H7 (cell line): ENCODE measurements at places on chromosomes 13 and 19.

- DNase-seq: no peak
Observed at GRCh38 chr19:35978271-35978670, 16.7 kb upstream of the SDHAF1 start.

DNA sequence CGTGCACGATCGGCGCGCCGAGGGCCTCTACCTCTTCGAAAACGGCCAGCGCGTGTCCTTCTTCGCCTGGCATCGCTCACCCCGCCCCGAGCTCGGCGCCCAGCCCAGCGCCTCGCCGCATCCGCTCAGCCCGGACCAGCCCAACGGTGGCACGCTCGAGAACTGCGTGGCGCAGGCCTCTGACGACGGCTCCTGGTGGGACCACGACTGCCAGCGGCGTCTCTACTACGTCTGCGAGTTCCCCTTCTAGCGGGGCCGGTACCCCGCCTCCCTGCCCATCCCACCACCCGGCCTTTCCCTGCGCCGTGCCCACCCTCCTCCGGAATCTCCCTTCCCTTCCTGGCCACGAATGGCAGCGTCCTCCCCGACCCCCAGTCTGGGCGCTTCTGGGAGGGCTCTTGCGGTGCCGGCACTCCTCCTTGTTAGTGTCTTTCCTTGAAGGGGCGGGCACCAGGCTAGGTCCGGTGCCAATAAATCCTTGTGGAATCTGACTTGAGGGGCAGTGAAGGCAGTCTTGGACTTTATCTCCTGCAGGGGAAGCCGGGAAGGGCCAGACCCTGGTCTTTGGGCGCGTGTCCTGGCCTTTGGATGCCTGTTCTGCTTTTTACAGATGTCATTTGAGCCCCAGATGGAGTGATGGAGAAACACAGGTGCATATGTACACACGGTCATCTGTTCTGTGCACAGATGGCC lies 2.2 kb downstream of the CLEC11A start:
- no peak for DNase-seq

GRCh38 chr13:46491641-46492040 lies 61.3 kb upstream of the LRCH1 start:
- DNase-seq: no peak

- no peak for DNase-seq
Observed at GRCh38 chr13:41488124-41488523, 30.8 kb downstream of the RGCC start.

- peak; percentile 58 for DNase-seq
Observed at GRCh38 chr19:14434543-14435319, 1.6 kb downstream of the PKN1 start.

- no peak for DNase-seq
Observed at GRCh38 chr19:29546583-29547190, 20.9 kb downstream of the VSTM2B start.

DNA sequence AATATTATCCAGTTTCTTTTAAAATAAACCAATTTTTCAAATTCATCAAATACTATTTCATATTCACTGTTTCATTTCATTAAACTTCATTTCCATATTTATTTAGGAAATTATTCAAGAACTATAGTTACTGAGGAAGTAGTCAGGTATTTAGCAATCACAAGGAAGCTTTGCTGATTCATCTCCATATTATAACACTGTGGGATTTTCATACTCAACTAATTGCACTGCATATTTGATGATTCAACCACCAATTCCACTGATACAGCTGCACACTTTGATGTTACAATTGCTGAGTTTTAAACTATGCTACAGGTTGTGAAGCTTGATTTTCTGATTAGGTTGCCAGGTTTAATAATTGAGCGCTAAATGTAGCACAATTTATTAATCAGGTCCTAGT lies 556.8 kb upstream of the SLITRK1 start:
- no peak for DNase-seq

DNA sequence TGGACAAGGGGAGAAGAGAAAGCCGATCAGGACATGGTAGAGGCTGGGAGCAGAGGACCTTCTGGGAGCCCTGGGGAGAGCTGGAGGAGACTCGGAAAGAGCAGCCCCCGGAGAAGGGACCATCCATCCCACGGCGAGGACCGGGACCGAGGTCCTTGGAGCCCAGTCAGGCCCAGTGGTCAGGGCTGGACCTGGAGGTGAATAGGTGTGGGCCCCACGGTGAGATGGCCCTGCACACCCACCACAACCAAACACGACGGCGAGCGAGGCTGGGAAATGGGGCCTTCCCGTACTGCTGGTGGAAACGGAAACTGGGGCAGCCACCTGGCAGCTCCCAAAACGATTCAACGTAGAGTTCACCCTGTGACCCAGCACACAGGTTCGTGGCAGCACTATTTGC lies 3.7 kb upstream of the NTN5 start:
- DNase-seq: peak; percentile 36

DNA sequence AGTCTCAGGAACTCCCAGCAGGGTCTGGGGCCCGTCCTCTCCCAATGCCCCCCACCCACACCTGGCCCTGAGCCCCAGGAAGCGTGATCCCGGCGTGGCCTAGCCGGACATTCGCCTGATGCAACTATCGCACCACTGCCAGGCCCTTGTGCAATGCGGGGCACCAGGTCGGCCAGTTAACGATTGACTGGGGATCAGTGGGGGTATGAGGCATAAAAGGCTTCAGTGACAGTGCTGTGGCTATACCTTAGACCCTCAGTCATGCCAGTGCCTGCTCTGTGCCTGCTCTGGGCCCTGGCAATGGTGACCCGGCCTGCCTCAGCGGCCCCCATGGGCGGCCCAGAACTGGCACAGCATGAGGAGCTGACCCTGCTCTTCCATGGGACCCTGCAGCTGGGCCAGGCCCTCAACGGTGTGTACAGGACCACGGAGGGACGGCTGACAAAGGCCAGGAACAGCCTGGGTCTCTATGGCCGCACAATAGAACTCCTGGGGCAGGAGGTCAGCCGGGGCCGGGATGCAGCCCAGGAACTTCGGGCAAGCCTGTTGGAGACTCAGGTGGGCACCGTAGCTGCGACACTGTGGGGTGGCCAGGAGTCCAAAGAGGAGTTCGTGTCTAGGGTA lies at the start of gene ANGPTL8:
TSS of gene ANGPTL8 (plus strand) at position 243 of the 624 bp plus-strand sequence. CDS start at position 262, 19 bp downstream.
- DNase-seq: no peak

- DNase-seq: no peak
Observed at GRCh38 chr13:110123041-110123809, 183.7 kb downstream of the COL4A1 start.

DNA sequence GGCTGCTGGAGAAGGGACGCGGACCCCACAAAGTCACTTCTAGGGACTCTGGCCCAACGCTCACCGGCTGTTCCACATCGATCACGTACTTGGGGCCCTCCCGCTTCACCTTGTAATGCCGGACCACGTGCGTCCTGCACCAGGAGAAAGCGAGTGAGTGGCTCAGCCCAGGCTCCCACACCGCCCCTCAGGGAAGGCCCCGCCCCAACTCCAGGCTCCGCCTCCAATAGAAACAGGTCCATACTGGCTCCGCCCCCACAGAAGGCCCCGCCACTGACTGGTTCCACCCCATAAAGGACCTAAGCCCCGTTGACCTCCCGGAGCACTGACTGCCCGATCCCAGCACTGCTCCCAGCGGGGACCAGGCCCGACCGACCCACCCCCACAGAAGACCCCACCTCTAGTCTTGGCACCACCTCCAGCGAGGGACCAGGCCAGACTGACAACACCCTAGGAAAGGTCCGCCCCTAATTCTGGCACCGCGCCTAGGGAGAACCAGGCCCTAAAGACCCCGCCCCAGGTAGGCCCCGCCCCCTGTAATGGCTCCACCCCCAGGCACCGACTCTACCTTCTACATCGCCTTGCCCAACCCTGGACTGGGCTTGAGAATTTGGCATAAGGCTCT lies 11.3 kb downstream of the STAP2 start:
- DNase-seq: peak; percentile 97

DNA sequence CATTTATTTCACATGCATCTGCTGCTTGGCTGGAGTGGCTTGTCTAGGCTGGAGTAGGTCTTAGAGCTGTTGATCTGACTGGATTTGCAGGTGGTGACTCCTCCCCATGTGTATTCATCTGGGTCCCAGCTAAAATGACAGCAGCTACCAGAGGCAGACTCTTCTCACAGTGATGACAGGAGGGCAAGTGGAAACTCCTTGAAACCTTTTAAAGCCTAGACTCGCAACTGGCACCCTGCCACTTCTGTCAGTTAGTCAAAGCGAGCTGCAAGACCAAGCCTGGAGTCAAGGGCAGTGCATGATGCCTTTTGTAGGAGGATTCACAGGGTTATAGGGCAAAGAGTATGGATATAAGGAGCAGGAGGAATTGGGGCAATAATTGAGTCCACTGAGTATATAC lies 65.2 kb downstream of the TEX26 start:
- no peak for DNase-seq

DNA sequence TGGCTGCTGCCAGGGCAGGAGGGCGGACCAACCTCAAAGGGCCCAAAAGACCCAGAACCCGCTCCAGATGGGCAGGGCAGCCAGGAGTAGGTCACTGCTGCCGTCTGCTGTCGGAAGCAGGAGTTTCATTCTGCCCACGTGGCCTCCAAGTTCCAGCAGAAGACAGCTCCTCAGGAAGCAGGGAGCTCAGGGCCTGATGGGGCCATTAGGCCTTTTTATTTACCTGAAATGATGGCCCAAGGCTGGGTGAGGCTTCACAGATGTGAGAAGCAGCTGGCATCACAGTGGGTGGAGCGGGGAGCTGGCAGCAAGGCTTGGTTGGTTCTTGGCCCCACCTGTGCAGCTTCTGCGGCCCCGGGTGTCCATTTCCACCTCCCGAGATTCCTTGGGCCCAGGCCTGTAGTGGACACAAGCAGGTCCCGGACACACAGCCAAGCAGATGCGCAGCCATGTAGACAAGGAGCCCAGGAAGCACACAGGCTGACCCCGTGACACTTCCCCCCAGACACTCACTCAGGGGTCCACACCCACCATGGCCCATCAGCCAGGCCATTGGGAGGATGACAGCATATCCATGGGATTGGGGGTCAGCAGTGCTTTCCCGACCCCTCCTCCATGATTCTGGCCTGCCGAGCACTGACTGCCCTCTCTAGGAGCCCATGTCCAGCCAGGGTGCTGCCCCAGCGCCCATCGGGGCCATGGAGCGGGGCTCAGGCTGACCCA lies 26.4 kb downstream of the C13orf46 start:
- DNase-seq: peak; percentile 88

GRCh38 chr19:40162104-40162503 lies 29.1 kb upstream of the MAP3K10 start:
- no peak for DNase-seq

GRCh38 chr13:41060724-41061074 lies 610 bp upstream of the WBP4 start:
- peak; percentile 77 for DNase-seq

DNA sequence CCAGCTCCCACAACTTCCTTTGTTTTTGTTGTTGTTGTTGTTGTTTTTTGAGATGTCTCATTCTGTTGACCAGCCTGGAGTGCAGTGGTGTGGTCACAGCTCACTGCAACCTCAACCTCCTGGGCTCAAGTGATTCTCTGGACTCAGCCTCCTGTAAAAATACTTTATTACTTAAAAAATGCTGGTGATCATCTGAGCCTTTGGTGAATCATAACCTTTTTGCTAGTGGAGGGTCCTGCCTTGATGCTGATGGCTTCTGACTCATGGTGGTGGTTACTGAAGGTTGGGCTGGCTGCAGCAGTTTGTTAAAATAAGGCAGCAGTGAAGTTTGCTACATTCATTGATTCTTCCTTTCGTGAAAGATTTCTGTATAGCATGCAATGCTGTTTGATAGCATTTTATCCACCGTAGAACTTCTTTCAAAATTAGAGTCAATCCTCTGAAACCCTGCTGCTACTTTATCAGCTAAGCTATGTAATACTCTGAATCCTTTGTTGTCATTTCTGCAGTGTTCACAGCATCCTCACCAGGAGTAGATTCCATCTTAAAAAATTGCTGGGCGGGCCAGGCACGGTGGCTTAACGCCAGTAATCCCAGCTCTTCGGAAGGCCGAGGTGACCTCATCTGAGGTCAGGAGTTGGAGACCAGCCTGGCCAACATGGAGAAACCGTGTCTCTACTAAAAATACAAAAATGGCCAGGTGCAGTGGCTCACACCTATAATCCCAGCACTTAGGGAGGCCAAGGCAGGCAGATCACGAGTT lies 18.0 kb downstream of the ARHGAP35 start:
- no peak for DNase-seq

GRCh38 chr19:10815969-10816644 lies 19.9 kb downstream of the TMED1 start:
- DNase-seq: no peak

DNA sequence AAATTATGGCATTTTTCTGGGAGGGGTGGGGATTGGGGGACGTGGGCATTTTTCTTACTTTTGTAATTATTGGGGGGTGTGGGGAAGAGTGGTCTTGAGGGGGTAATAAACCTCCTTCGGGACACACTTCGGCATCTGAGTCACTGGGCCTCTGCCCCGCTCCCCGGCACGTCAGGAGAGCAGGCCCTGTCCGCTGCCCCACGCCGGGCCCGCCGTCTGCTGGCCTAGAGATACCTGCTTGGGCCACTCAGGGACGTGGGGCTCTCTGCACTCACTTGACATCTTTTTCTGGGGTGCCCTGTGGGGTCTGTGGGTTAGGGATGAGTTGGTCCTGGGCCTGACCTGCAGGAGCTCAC lies 3.5 kb upstream of the FTL start:
- DNase-seq: peak; percentile 58

GRCh38 chr19:50909240-50910070 lies 1.7 kb downstream of the KLK4 start:
- DNase-seq: peak; percentile 99

DNA sequence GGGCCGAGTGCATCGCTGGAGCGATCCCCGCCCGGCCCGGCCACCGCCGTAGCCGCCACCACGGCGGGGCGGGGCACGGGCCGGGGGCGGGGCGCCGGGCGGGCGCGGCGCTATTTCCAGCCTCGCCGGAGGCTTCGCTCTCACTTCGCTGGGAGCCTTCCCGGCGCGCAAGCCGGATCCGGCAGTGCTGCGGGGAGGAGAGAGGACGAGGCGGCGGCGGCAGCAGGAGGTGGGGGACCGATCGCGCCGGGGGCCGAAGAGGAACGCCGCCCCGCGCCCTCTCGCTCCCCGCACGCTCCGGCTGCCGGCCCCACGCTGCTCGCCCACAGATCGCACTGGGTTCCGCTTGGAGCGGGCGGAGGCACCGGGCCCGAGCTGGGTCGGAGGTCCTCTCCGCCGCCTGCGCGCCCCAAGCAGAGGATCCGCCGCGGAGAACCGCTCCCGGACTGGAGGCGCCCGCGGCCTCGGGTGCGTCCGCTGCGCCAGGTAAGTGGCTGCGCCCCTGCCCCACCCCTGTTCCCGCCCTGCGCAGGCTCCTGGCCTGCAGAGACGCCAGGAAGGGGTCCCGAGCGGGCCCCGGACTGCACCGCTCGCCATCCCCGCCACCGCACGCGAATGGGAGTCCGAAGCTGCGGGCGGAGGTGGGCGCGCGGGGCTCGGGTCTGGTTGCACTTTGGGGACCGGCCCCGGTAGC lies at the start of gene CHST8:
TSS of gene CHST8 (plus strand) at position 143 of the 694 bp plus-strand sequence. CDS start 67,309 bp downstream, outside the sequence.
- DNase-seq: peak; percentile 96

DNA sequence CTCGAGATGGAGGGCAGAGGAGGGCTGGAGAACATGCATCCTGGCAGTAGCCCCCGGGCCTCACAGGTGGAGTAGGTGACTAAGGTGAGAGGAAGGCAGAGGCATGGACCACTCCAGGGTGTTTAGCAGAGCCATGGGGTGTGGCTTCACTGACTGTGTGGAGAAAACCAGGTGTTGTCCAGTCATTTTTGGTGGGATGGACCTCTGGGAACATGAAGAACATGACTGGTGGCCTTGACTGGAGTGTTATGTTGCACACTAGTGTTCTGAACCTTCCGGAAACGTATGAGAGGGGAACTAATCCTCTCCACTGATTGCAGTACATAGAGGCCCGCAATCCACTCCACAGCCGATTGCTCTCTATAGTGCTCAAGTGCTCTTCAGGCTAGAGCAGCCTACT lies 16.9 kb downstream of the MED26 start:
- no peak for DNase-seq

GRCh38 chr13:67651908-67652465 lies 421.9 kb upstream of the PCDH9 start:
- DNase-seq: no peak
